ENCODE measurements at places on chromosomes 13 and 19. TPM values are rescaled to one million over a fixed set of nuclear protein-coding genes. Genes with fewer than 3 reads are reported as not detected.

The WDR88 gene
- not detected for total RNA-seq

DNA sequence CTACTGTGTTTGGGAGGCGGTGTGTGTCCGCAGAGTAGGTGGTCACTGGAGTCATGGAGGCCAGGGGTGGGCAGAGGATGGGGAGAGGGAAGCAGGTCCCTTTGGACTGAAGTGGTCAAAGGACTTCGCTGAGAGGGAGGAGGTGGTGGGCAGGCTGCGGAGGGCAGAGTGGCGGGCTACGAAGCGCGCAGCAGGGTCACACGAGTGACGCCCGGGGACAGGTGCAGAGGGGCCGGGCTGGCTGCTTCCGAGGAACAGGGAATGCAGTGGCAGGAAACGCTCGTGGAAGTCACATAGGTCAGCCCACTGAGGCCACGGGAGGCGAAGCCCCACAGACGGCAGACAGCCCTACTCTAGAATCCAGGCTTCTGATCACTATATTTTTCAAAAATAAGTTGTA is 111.5 kb downstream of the URI1 start:
- H3K4me3 ChIP-seq = no peak overlapping the region
- no peak overlapping the region for H3K27ac ChIP-seq
- no peaks in the 10 kb centered on the region for H3K4me1 ChIP-seq
- H3K27me3 ChIP-seq = peaks cover 4% of the 10 kb centered on the region
- no peaks in the 10 kb centered on the region for H3K36me3 ChIP-seq

The SERPINE3 gene
- total RNA-seq = not detected

The IFNL1 gene
- total RNA-seq = not detected

- peaks cover 15% of the 10 kb centered on the region for H3K4me1 ChIP-seq
- peaks cover 8% of the 10 kb centered on the region for H3K27me3 ChIP-seq
- peaks cover 5% of the 10 kb centered on the region for H3K36me3 ChIP-seq
- no peak overlapping the region for H3K4me3 ChIP-seq
These were observed 65.6 kb upstream of the TDRD3 start for GRCh38 chr13:60331249-60332012.

DNA sequence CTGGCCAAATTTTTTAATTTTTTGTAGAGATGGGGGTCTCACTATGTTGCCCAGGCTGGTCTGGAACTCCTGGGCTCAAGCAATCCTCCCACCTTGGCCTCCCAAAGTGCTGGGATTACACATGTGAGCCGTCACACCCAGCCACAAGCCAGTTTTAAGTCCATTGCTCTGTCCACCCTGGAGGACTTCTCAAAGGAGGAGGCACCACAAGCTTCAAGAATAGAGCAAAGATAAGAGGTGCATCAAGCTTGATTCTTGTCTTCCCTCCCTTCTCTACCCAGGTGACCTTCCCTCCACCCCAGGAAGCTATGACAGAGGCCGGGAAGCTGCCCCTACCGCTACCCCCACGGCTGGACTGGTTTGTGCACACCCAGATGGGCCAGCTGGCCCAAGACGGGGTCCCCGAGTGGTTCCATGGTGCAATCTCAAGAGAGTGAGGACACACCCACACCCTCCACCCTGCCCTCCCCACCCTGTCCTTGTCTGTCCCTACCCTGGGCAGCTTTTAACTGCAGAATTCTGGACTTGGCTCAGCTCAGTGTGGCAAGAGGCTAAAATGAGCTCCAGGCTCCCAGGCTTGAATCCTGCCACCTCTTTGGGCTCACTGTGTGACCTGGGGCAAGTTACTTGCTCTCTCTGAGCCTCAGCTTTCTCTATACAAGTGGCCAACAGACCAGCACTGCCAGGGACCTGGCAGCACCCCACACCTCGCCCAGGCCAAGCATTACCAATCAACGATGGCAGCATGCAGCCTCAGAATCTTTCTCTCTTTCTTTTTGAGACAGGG is 5.2 kb downstream of the HSH2D start:
- no peak for DNase-seq
- H3K27ac ChIP-seq = no peak overlapping the region
- H3K36me3 ChIP-seq = no peaks in the 10 kb centered on the region
- no peak overlapping the region for H3K4me3 ChIP-seq
- peaks cover 6% of the 10 kb centered on the region for H3K4me1 ChIP-seq

DNA sequence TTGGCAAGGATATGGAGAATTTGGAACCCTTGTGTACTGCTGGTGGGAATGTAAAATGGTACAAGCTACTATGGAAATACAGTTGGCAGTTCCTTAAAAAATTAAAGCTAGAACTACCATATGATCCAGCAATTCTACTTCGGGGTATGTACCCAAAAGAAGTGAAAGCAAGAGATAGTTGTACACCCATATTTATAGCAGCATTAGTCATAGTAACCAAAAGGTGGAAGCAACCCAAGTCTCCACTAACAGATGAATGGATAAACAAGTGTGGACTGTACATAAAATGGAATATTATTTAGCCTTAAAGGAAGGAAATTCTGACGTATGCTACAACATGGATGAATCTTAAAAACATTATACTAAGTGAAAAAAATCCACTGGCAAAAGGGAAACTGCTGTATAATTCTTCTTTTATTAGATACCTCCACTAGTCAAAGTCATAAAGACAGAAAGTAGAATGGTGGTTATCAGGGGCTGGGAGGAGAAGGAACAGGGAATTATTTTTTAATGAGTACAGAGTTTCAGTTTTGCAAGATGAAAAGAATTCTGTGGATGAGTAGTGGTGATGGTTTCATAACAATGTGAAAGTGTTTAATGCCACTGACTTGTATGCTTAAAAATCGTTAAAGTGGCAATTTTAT is 141.6 kb downstream of the RXFP2 start:
- peaks cover 14% of the 10 kb centered on the region for H3K27me3 ChIP-seq
- no peak for DNase-seq
- no peak overlapping the region for H3K4me3 ChIP-seq
- no peak overlapping the region for H3K27ac ChIP-seq

The PSG6 gene
- 0.31 TPM for total RNA-seq

DNA sequence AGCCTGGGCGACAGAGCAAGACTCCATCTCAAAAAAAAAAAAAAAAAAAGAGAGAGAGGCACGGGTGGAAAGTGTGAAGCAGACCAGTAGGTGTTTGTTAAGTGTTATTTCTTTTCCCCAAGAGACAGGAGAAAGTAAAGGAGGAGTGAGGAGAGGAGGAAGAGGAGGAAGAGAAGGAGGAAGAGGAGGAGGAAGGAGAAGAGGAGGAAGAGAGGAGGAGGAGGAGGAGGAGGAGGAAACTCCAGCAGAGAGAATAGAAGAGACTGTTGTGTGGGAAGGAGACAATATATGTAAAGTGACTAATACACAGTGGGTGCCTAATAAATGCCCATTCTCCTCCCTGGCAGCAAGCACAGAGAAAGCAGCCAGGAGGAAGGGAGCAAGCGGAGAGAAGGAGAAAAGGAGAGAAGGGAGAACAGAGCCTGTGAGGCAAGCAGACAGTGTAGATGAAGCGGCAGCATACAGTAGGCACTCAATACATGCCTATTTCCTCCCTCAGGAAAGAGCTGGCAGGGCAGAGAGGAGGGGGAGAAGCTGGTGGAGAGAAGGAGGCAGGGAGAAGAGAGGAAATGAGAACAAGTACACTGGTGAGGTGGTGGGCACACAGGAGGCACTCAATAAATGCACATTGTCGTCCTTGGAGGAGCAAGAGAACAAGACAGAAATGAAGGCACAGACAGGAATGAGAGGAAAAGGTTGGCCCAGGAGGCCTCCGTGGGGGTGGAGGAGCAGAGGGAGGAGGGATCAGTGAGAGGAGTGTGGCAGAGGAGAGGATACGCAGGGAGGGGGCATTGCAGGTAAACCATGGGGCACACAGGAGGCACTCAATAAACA is 16.6 kb downstream of the JOSD2 start:
- no peak overlapping the region for H3K27ac ChIP-seq
- no peaks in the 10 kb centered on the region for H3K36me3 ChIP-seq
- H3K4me1 ChIP-seq = peaks cover 9% of the 10 kb centered on the region
- peaks cover 34% of the 10 kb centered on the region for H3K27me3 ChIP-seq
- no peak overlapping the region for H3K4me3 ChIP-seq

The ANGPTL8 gene
- total RNA-seq = not detected

All from HFFc6 (cell line).